ENCODE measurements at places on chromosomes 1 and 21. TPM values are rescaled to one million over a fixed set of nuclear protein-coding genes. Genes with fewer than 3 reads are reported as not detected.

TMEM269 gene
- 0.05 TPM for total RNA-seq

CROCC gene
- total RNA-seq = 6.4 TPM

AIM2 gene
- not detected for total RNA-seq

KCNQ4 gene
- total RNA-seq = 0.38 TPM

TNFAIP8L2 gene
- total RNA-seq = not detected

LHX8 gene
- 1.0 TPM for total RNA-seq

OR2AK2 gene
- not detected for total RNA-seq

TSPAN1 gene
- 3.0 TPM for total RNA-seq

RIPPLY3 gene
- total RNA-seq = 0.39 TPM

XKR8 gene
- total RNA-seq = 4.2 TPM

DIRAS3 gene
- total RNA-seq = 1.2 TPM

OR2L3 gene
- not detected for total RNA-seq

Measured in A549 treated with AZD2906 at 1 μM for 4 hours (cell line).